ENCODE measurements at places on chromosomes 4 and X.

GRCh38 chrX:21779095-21779494 lies 21.2 kb upstream of the SMPX start:
- DNase-seq, result no peak

DNA sequence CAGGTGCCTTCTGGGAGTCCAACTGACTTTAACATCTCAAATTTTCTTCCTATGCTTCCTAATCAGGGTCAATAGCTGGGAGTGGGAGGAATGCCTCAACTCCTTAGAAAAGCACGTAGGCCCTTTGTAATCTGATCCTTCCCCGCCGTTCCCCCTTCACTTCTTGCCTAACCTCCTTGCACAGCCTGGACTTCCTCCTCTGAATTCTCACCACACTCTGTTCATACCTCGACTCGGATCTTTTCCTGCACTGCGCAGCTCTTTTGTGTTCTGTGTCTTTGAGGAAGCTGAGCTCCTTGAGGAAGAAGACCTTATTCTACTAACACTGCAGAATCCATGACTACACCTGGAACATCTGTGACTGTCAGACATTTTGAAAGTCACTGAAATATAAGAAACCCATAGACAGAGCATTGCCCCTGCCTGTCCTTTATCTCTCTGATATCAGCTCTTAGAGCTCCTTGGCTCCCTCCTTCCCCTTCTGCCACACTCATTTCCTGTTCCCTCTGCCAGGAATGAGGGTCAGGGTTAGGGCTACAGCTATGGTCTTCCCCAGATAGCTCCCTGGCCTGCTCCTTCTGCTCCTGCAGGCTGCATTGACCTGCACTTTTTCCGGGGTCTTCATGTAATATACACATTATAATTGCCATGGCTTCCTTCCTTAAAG lies 140.2 kb upstream of the LDB2 start:
- DNase-seq, result no peak

- no peak for DNase-seq
These were observed 168.0 kb upstream of the PACRGL start for GRCh38 chr4:20532116-20532790.

DNA sequence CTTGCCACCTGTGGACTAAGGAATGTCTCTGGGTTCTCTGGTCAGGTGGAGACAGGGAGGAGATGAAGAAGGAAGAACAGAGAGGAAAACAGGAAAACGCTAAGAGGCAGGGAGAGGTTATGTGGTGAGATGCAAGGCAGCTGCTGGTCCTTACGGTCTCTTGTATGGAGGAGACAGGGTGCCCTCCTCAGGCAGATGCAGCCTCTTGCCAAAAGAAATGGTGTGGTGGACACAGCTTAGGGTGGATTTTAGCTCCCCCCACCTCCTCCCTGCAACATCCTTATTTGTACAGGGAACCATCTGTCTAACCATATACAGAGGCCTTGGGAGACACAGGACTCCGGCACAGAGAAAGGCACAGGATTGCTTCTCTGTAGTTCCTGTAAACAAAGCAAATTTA lies 9.7 kb downstream of the OCIAD2 start:
- DNase-seq, result no peak

GRCh38 chr4:126850286-126850685 lies 782.5 kb upstream of the INTU start:
- no peak for DNase-seq

- no peak for DNase-seq
These were observed 128.4 kb downstream of the REELD1 start for GRCh38 chr4:146342600-146343192.

GRCh38 chrX:110268886-110269285 lies 49.0 kb downstream of the AMMECR1 start:
- no peak for DNase-seq

- no peak for DNase-seq
These were observed 227.0 kb upstream of the RASGEF1B start for GRCh38 chr4:81698538-81699296.

DNA sequence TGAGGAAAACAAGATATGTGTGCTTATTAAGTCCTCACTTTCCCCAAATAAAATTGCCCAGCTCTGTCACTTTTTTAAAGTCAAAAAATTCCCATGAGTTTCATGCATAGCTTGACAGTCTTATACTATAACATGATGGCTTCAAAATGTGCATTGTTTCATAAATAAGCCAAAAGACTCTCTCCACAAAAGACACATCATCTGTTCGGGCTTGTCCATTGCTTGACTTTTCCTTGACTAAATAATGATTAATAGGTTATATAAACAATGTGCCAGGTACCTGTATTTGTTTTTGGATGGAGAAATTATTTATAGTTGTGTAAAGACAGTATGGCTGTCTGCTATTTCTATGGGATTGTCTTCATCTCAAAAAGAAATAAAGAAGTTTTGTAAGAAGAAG lies 329.2 kb upstream of the KLF3 start:
- no peak for DNase-seq

- DNase-seq, result no peak
These were observed 87.3 kb downstream of the UGT2B4 start for GRCh38 chr4:69408451-69408850.

- DNase-seq, result no peak
These were observed 454.7 kb downstream of the IL15 start for GRCh38 chr4:142091085-142091513.

DNA sequence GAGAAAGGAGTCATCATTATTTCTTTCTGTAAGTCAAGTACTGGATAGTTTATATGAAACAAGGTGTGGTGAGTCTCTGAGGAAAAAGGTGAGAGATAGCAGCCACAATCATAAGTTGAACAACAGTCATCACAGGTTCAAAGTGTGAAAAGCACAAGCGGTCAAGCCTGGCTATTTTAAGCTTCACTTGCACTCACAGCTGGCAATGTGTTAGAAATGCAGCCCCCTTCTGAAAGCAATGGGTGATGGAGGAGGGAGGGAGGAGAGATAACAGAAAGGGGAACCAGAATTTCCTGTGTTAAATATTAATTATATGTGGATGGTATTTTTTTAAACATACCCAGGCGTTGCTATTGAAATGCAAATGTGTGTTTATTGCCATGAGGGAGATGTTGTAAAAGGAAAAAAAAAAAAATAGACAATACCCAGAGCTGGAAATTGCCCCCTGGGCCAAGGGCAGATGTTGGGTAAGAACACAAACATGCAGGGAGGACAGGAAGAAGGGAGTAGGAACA lies 26.9 kb upstream of the BMP3 start:
- no peak for DNase-seq

- DNase-seq, result no peak
These were observed 37.2 kb upstream of the CPEB2 start for GRCh38 chr4:14965071-14965470.

DNA sequence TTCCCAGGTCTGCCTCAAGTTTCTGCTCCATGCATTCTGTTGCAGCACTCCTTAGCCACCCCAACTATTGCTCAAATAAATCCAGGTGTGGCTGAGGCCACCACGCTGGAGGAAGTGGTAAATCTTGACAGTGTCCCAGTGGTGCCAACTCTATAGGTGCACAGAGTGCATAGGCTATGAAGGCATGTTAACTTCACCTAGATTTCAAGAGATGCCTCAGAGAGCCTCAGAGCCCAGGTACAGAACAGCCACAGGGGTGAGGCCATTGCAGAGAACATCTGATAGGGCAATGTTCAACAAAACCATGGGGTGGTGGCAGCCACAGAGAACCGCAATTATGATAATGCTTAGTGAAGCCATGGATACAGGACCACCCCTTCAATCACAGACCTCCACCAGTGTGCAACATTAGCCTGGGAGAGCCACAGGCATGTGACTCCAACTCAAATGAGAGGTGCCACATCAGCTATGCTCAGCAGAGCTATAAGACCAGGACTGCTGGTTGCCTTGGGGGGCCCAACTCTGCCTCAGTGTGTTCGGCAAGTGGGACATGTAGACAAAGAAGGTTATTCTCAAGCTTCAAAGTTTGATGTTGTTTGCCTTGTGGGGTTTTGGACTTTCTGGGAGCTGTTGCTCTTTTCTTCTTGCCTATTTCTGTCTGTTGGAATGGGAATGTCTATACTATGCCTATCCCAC lies 468.7 kb downstream of the ANKRD50 start:
- DNase-seq, result no peak
